ENCODE measurements at places on chromosomes 16 and 17. TPM values are rescaled to one million over a fixed set of nuclear protein-coding genes. Genes with fewer than 3 reads are reported as not detected.

Gene EFNB3
- not detected for total RNA-seq

Gene GAS2L2
- total RNA-seq, result not detected

Gene TK2
- total RNA-seq, result 7.4 TPM

Gene HLF
- 0.65 TPM for total RNA-seq

Gene PRKAR1A
- 203 TPM for total RNA-seq

Gene EXOC3L1
- not detected for total RNA-seq

Gene AOC2
- 1.5 TPM for total RNA-seq

Gene PPL
- total RNA-seq, result not detected

Gene GPR139
- not detected for total RNA-seq

Gene NPIPB5
- total RNA-seq, result 241 TPM

Gene CHRNE
- total RNA-seq, result 0.42 TPM

Gene SLC16A5
- 11.4 TPM for total RNA-seq

Gene BCO1
- total RNA-seq, result not detected

Gene MPP2
- total RNA-seq, result 0.60 TPM

Gene SCGB1C2
- total RNA-seq, result not detected

Gene CCL1
- total RNA-seq, result 0.87 TPM

Gene SDR42E2
- total RNA-seq, result 0.22 TPM

Gene ADAD2
- total RNA-seq, result not detected

Data from activated CD4-positive, alpha-beta T cell treated with anti-CD3 and anti-CD28 coated beads, Interleukin-2, amount 10 ng/mL, durations not matched to agents 7 days and 5 days (primary cell).